NCI-H510A (cell line): ENCODE measurements at places on chromosomes 7 and 10.

DNA sequence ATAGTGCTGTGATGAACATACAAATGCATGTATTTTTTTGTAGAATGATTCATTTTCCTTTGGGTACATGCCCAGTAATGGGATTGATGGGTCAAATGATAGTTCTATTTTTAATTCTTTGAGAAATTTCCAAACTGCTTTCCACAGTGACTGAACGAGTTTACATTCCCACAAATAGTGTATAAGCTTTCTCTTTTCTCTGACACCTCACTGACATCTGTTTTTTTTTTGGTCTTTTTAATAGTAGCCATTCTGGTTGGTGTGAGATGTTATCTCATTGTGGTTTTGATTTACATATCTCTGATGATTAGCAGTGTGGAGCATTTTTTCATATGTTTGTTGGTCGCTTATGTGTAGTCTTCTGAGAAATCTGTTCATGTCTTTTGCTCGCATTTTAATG is 195.0 kb upstream of the AGK start:
- no peak for DNase-seq

- DNase-seq: no peak
Measured at GRCh38 chr7:21986096-21986495, 40.4 kb upstream of the CDCA7L start.

GRCh38 chr10:62183442-62183841 is 85.2 kb downstream of the RTKN2 start:
- no peak for DNase-seq

GRCh38 chr10:125144693-125145623 is 15.4 kb downstream of the CTBP2 start:
- DNase-seq: no peak

DNA sequence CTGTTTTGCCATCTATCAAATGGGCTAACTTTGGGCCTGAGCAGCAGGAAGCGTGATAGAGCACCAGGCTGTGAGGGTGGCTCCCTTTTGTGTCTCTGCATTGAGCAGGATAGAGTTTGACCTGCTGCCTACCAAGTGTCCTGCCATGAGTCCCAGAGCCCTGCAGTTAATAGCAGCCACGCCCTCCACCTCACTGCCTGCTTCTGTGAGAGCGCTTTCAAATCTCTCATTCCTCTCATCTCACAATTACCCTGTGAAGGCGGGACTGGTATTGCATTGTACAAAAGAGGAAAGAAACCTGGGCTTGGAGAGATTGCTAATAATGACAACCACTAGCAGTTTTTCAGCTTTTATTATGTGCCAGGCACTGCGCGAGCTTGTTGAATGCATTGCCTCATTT is 39.9 kb downstream of the UNC5B start:
- DNase-seq: no peak

GRCh38 chr10:3774814-3775695 is 10.0 kb downstream of the KLF6 start:
- DNase-seq: no peak

DNA sequence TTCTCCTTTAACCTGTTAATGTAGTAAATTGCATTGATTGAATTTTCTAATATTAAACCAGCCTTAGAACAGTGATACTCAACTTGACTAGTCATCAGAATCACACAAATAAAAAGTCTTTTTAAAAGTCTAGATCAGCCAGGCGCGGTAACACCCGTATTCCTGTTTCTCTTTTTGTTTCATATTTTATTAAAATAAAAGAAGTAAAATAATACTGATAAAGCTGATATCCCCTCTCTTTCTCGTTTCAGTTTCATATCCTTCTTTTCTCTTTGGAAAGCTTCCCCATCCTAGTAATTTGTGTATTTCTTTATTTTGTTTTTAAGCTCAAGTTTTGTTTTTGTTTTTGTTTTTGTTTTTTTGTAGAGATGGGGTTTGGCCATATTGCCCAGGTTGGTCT is 9.3 kb downstream of the SMO start:
- DNase-seq: no peak

GRCh38 chr10:12428447-12429135 is 79.2 kb downstream of the CAMK1D start:
- no peak for DNase-seq

- no peak for DNase-seq
Measured at GRCh38 chr7:28487487-28487886, 75.2 kb downstream of the CREB5 start.

- no peak for DNase-seq
Measured at GRCh38 chr7:47351233-47352154, 230.4 kb downstream of the TNS3 start.

GRCh38 chr7:139416405-139416804 is 56.7 kb downstream of the LUC7L2 start:
- DNase-seq: no peak

- DNase-seq: no peak
Measured at GRCh38 chr10:68365611-68366010, 32.9 kb upstream of the PBLD start.

DNA sequence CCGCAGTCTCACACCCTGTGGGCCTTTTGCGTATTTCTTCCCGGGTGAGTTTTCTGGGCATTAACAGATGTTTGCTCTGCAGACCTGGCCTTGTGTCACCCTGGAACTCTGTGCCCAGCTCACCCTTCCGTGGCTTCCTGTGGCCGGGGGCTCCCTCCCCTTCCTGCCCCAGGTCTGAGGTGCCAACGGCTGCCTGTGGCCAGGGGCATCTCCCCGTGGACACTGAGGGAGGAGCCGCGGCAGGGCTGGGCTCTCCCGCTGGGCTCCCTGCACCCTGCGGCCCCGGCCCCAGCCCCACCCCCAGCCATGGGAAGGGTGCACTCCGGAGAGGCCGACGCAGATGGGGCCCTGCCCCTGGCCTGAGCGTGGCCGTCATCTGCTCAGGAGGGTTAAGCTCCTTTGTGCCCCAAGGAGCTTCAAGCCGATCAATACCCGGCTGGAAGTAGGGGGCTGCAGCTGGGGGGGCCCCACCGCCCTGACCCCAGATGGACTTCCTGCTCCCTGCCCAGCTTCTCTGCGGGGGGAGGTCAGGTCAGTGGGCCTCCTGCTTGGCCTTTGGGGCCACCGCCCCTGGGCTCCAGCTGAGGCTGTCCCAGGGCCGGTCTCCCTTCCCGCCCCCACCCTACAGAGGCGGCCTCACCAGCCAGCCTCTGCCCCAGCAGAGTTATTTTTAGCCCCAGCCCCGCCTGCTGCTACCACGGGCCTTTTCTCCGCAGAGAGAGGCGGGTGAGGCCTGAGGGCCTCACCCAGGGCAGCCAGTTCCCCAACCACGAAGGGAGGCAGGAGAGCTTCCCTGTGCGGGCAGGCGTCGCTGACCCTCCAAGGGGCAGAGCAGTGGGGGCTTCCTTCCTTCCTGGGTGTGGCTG is 24.2 kb downstream of the PWWP2B start:
- peak; percentile 57 for DNase-seq

- no peak for DNase-seq
Measured at GRCh38 chr7:73611017-73611555, 13.2 kb downstream of the MLXIPL start.

GRCh38 chr10:75640803-75641202 is 209.4 kb downstream of the LRMDA start:
- no peak for DNase-seq

GRCh38 chr7:95675016-95675415 is 78.7 kb upstream of the PDK4 start:
- no peak for DNase-seq

DNA sequence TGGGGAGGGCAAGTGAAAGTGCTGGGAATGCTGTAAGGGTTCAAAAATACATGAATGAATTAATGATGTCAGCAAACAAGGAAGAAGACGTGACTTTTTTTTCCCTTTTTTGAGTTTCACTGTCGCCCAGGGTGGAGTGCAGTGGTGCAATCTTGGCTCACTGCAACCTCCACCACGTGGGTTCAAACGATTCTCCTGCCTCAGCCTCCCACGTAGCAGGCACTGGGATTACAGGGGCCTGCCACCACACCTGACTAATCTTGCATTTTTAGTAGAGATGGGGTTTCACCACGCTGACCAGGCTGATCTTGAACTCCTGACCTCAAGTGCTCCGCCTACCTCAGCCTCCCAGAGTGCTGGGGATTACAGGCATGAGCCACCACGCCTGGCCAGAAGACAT is 30.0 kb downstream of the DENND10 start:
- no peak for DNase-seq

DNA sequence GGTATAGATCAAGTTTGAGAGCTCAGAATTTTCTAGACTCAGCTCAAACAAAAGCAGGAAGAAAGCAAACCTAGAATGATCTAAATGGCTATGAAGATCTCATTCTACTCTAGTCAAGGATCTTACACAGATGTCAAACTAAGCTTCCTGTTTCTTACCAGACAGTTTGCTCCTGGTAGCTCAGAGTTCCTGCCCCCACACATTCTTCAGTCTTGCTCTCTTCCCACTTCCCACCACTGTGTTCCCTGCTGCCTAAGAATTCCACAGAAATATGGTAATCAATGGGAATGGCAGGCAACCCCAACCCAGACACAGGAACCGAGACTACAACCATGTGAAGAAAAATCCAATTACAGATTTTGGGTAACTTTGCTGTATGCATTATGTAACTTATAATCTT is 133.4 kb upstream of the PTN start:
- DNase-seq: no peak

GRCh38 chr7:46486256-46487206 is 565.5 kb upstream of the IGFBP3 start:
- DNase-seq: no peak

GRCh38 chr10:48779077-48779476 is 94.4 kb downstream of the WDFY4 start:
- no peak for DNase-seq

DNA sequence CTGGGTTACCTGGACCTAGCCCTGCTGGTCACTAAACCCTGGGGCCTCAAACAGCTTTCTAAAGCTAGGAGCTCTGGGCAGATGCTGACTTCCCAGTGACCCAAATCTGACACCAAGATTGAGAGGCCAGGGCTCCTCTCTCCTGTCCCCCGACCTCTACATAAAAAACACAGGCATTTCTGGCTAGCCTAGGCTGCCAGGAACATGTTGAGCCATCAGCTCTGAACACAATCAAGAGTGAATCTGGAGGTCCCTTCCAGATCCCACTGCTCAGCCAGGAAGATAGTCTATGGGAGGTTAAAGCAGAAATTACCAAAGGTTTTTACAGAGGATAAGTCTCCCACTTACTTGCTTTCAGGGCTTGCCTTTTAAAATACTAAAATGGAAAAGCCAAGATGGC is 22.1 kb upstream of the PDE1C start:
- DNase-seq: no peak

GRCh38 chr10:116312548-116312947 is 11.7 kb upstream of the CCDC172 start:
- DNase-seq: no peak

DNA sequence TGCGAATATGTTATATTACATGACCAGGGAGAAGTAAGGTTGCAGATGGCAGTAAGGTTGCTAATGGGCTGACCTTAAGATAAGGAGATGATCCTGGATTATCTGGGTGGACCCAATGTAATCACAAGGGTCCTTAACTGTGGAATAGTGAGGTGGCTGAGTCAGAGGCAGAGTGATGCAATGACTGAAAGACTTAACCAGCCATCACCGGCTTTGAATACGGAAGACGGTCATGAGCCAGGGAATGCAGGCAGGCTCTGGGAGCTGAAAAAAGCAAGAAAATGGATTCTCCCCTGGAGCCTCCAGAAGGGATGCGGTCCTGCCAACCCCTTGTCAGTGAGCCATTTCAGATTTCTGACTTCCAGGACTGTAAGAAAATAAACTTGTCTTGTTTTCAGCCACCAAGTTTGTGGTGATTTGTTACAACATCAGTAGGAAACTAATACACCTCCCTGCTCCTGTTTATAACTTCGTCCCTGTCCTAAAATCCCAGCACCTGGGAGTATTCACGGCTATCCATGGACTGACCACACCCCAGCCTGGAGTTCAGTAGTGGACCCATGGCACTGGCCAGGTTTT is 4.6 kb upstream of the C10orf95 start:
- no peak for DNase-seq

GRCh38 chr10:21034241-21034640 is 137.1 kb upstream of the NEBL start:
- DNase-seq: no peak

- DNase-seq: no peak
Measured at GRCh38 chr10:75827587-75828021, 396.2 kb downstream of the LRMDA start.

DNA sequence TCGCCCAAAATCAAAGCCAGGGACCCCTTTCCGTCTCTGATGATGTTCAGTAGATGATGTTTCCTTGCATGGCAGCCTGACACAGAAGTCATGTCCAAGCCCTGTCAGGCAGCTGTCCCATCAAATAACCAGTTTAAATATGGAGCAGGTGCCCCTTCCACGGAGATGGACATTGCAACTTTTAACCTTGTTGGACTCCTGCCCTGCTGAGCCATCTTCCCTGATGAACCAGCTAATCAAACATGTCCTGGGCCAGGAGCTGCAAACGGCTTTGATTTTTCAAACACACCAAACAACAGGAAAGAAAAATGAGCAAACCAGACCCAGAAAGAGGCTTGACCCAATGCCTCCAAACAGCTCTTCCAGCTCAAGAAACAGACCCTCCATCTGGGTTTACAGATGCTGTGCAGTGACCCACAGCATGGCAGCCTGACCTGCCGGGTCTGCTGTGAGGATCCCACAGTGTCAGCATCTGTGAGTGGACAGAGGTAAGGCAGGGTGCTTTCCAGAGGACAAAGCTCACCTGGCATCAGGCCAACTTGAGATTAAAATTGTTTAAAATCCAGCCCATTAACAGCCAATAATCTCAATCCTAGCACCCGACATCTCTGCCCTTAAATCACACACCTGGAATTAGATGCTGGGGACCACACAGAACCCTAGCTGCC is 372.6 kb downstream of the GRID1 start:
- DNase-seq: no peak

DNA sequence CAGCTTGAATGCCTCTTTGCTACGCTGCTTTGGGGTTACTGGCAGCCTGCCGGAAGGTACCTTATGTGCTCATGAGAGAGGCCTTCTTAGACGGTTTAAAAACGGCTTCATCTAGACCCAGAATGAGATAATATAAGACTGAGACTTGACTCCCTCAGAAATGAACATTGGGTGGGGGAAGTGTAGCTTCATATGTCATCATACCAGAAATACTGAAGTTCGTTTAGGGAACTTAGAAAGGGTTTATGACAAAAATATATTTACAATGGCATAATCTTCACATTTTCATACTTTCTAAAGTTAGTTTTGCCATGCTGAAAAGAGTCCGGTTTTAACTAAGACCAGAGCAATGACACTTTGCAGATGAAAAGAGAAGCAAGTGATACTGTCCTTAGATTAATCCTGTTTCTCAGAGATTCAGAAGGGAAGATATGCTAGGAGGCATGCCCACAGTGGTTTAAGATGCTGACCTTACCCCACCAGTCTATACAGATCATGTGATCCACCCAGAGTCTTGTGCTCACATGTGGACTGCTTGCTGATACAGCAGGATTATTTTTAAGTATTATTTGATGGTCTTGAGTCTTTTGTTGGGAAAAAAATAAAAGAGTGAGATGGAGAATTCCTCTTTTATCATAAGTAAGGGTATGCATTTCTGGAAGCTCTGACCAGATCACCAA is 40.8 kb upstream of the HGF start:
- DNase-seq: no peak

DNA sequence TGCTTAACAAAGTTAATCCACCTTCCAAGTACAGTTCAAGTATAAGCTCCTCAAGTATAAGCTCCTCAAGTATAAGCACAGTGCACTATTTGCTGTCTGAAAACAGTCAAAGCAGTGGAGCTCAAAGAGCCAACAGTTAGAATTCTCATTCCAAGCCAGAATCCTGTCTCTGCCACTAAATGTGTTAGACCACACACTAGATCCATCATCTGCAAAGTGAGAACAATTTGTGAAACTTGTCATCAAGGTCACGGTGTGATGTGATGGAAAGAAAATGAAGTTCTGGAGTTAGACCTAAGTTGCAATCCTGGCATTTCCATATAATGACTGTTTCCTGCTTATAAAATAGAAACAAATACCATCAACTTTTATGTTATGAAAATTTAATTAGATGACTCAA is 602.5 kb downstream of the TNS3 start:
- DNase-seq: no peak
